ENCODE measurements at places on chromosomes 12 and 14.

- no peak for DNase-seq
Observed at GRCh38 chr14:64549016-64549415, 745 bp upstream of the PPP1R36 start.

DNA sequence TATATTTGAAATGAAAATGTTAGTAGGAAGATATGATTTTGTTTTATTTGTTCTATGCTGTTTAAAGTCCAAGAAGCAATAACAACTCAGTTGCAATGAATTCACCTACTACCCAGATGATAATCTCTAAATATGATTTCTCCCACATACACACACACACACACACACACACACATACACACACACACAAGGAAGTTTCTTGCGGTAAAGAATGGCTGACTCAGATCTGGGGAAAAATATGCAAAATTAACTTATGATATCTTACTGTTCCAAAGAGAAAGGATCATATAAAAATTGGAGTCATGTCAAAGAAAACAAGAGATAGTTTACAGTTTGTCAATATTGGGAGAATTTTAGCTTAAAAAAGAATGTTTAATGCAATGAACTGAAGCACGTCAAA is 456.7 kb downstream of the SLC16A7 start:
- DNase-seq: no peak

GRCh38 chr12:77947746-77948145 is 117.1 kb downstream of the NAV3 start:
- DNase-seq: no peak

- DNase-seq: no peak
Observed at GRCh38 chr14:54785136-54785777, 117.4 kb downstream of the GCH1 start.

DNA sequence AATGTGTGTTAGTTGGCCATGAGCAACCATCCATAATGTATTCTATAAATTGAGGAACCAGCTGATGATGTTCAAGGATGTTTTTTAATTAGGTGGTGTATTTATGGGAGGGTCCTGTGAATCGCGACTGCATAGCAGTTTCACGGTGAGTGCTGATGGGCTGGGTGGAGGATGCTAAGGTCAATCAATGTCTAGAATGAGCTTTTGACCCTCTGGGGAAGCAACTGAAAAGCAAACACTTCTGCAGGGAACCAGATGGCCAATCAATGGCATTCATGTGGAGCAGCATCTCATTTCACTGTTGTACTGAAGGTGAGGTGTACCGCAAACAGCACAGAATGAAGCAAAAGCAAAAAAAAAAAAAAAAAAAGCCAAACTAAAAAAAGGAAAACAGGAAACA is 676.1 kb upstream of the TMEM132C start:
- DNase-seq: no peak

DNA sequence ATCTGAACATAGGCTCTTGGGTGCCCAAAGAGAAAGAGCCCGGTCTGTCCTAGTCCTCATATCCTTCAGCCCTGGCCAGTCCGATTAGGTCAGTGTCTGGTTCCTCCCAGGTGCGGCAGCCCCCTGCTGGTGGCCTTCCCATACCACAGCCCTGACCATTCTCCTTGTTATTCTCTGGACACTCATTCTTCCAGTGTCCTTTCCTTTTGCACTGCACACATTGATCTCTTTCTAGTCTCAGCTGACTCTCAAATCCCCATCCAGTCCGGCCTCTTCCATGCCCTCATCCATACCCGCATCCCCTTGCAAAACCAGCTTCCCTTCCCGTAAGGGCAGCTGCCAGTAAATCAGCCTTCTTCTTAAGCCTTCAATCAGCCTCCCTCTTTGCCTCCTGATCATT is 1316.3 kb downstream of the TMEM121 start:
- peak; percentile 7 for DNase-seq

GRCh38 chr12:124026755-124027745 is 54.0 kb downstream of the ZNF664 start:
- peak; percentile 57 for DNase-seq

GRCh38 chr12:65965358-65965757 is 141.1 kb downstream of the HMGA2 start:
- DNase-seq: no peak

GRCh38 chr14:50396631-50397389 is at the start of gene CDKL1:
Gene CDKL1 (minus strand): TSS chr14:50396881. CDS start chr14:50395868, 1,013 bp downstream.
- DNase-seq: peak; percentile 57

GRCh38 chr12:77686760-77687159 is 143.9 kb upstream of the NAV3 start:
- no peak for DNase-seq

DNA sequence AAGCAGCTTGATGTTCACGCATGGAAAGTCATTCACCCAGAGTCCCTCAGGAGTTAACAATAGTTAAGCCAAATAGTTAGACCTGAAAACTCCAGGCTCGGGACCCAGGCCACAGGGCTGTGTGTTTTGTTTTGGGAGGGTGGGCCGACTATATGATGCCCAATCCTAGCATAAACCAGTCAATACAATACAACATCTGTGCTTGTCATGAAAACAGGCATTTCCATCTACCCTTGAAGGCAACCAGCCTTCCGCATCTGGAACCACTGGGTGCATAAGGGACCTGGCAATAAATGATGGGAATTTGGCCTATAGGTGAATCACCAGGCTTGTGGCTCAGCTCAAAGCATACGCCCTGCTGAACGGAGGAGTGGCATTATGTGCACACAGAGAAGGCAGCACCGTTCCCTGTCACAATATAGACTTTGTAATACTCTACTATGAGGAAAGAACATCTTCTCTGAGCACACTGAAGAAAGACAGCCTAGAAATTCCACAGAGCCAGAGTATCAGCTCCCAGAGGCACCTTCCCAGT is 91.0 kb upstream of the FOXN3 start:
- DNase-seq: no peak

GRCh38 chr12:71216725-71217579 is 59.2 kb upstream of the TSPAN8 start:
- no peak for DNase-seq

DNA sequence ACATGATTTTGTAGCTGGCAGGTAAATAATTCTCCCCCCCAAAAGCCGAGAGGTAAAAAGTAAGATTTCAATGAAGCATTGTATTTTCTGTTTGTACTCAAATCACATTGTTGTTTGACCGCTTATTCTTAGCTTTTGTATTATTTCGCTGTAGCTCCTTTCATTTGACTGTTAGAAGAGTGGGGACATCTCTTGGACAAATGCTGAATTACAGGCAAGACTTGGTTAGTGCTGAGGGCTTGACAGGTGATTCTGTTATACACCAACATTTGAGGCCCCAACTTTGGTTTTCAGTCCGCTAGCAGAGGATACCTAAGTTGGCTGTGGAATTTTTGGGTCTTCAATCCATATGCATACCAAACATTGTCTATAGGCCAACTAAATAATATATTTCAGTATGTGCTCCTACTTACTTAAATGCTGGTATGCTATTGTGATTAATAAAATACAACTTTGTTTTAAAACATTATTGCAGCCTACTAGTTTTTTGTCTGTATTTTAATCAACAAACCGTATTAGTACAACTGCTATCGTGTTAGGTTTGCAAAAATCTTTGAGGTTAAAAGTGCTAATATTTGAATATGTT is 102.2 kb downstream of the ERC1 start:
- DNase-seq: peak; percentile 81

DNA sequence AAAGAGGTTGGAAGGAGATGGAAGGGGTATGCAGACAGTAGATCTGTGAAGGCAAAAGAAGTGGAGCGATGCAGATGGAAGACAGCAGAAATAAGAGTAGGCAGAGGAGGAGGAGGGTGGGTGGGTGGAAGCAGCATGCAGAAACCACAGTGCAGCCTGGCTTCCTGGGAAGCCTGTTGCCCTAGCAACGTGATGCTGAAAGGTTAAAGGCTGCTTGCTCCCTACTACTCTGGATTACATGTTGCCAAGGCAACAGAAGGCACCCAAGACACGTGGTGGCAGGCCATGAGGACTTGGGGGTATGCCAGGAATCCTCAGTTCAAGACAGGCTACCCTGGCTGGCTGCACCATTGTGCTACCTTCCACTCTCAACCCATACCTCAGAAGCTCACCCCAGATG is 129.6 kb downstream of the GRIN2B start:
- DNase-seq: no peak

GRCh38 chr12:51653431-51653830 is 62.4 kb downstream of the SCN8A start:
- DNase-seq: no peak

DNA sequence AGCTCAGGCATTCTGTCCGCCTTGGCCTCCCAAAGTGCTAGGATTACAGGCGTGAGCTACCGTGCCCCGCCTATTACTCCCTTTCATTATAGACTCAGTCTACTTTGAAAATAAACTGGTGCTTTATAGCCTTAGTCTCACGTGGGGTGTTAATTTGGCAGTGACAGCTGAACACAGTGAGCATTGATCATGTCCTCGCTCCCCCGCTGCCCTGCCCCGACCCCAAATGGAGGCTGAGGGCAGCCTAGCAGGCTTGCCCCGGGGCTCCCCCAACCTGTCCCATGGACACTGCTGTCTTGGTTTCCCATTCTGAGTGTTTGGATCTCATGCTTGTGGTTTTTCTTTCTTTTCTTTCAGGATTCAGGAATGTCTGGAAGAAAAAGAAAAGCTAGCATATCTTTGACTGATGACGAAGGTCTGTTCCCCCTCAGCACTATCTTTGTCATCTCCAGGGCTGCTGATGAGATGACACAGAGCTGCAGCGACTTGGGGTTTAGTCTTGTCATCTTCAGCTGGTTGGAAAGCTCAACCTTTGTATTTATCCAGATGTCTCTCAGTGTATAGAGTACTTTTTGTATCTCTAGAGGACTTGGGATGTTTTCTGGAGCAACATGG is 42.2 kb downstream of the EP400 start:
- no peak for DNase-seq

DNA sequence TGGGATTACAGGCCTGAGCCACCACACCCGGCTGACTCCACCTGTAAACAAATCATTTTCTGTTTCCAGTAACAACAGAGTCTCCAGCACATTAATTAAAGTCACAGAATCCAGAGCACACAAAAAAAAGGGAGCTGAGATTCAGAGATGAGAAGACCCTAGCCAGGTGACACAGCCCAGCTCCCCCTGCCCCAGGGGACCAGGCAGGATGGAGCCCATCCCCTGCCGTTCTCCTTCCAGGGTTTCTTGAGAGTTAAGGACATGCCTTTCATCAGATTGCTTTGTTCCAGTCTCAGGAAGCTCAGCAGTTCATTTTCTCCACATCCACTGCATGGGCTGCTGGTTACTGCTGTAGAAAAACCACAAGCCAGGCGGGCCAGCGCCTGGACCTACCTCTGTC is 81.2 kb downstream of the RIMBP2 start:
- DNase-seq: no peak

DNA sequence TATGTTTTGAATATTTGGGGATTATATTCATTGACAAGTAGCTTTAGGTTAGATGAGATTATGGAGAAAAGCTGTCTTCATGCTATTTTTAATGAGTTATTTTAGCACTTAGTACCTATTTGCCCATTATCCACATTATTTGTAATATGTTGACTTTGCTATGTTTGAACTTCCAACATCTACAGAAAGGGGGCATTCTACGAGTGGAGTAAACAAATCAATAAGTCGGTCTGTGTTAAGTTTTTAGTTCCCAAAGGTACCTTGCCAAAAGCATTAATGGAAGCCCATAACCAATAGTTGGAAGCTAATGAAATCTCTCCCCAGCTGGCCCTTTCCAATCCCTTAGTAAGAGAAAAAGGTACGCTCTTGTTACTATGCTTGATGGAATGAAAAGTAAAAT is 250.0 kb upstream of the E2F7 start:
- DNase-seq: no peak

DNA sequence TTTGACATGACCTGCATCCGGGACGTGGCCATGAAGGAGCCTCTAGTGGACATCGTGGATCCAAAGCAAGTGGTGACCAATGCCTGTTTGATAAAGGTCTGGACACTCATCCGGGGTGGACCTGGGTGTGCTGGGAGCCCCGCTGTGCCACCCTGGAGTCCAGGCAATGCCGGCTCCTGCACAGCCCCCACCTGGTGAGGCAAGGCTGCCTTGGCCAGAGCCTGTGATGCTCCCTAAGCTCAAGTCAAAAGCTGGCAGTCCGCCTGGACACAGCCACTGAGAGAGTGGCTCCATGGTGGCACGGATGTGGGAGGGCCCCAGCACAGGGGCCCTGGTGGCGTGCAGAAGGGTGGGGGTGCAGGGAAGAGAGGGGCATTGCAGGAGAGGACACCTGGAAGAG is 85.9 kb downstream of the PRMT8 start:
- no peak for DNase-seq

DNA sequence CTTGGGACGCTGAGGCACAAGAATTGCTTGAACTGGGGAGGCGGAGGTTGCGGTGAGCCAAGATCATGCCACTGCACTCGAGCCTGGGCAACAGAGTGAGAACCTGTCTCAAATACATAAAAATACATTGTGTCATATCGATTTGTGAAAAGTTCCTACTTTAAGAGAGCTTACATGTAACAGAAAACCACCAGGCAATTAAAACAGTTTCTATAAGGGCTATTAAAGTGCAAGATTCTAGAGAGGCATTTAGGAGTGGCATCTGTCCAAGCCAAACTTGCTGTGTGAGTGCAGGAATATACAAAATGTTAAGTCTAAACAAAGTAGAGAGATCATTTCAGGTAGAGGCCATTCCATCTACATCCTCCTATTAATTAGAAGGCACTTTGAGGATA is 1.7 kb upstream of the NEK9 start:
- DNase-seq: no peak

DNA sequence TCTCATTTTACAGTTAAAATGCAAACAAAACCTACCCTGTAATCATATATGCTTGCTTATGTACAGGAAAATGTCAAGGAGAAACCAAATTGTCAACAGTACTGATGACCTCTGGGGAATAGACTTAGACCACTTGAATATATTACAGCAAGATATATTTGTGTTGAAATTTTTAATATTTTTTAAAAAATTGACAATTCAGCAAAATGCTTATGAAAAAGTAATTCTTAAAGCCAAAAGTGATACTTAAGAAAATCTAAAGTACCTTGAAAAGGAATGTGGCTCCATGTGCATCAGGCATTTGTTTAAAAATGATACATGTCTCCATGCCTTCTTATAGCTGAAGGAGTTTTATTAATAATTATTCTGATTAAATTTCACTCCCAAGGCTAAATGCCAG is 49.2 kb downstream of the PTPN21 start:
- no peak for DNase-seq

DNA sequence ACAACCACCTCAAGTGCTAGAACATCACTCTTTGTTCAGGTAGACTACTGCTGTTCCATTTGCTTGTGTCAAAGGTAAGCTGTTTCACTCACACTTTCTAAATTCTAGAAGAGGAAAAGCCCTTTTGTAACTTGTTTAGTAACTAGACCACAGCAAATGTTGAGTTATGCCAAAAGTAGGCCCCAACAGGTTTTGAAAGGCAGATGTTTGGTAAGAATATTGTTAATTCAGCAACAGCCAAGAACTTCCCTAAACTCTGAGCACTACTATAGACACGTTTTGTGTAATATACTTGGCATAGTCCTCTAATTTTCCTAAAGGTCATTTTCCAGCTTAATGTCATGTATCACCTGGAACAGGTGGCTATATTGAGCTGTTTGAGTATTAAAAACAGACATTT is 79.0 kb downstream of the DCAF5 start:
- peak; percentile 54 for DNase-seq

- DNase-seq: no peak
Observed at GRCh38 chr14:46250113-46250703, 401.4 kb downstream of the RPL10L start.
